Activated T-cell treated with anti-CD3 and anti-CD28 coated beads for 48 hours (primary cell): ENCODE measurements at places on chromosomes 12 and 14.

DNA sequence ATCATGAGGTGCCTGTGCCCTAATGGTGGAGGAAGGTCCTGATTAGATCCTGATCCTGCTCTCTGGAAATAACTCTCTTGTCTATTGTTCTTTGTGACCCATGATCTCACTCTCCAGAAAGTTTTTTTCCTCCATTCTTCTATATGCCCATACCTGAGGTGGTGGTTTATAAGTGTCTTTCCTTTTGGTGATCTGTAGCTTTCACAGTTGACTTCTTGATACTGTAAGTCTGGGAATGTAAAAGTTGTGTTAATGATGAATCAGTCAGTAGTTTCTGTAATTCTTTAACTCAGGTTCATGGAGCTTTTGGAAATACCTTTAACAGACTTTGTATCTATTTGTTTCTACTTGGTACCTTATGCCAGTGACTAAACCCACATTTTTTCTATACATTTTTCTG lies 444.0 kb upstream of the FLRT2 start:
- no peak for DNase-seq

DNA sequence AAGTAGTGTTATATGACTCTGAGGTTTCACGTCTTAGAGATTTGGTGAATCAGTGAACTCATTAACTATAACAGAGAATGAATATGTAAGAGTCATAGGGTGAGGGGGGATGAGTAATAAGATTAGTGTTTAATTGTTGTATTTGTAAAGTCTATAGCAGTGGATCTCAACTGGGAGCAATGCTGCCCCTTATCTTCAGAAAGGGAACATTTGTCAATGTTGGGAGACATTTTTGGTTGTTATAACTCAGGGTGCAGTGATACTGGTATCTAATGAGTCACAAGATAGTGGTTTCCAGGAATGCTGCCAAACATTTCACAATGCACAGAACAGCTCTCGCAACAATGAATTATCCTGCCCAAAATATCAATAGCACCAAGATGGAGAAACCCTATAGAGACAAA lies 1193.7 kb downstream of the GALC start:
- no peak for DNase-seq

DNA sequence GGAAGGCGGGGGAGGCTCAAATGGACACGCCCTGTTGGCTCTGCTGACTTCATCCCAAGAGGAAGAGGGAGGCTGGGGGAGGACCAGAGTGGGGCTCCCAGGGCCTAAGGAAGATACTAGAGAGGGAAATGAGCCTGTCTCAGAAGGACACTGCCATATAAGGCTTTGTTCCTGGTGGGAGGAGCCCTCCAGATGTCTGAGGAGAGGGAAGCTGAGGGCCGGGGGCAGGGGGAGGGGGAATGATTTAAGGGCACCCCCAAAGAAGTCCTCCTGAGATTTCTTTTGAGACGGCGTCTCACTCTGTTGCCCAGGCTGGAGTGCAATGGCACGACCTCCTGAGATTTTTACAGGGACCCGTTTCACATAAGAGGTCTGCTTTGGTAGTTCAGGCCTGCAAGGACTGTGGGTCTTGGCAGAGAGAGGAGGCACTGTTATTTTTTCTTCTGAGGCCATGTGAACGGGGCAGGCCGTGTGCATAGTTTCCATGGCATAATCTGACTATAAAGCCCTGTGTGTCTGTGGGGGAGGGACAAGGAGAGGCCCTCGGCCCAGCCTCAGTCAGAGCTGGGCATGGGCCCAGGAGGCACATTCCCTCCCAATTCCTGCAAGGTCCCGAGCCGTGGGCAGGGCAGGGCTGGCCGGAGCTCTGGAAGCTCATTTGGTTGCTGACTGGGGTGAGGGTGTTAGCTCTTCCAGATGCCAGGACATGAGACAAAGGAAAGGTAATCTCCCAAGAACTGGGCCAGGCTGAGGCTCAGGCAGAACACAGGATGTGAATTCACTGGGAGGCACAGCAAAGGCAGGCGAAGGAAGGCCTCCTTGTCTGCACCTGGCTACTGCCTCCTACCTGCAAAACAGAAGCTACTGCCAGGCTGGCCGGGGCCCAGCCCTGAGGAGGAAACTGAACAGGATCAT lies 22.2 kb upstream of the PLEKHG3 start:
- no peak for DNase-seq

DNA sequence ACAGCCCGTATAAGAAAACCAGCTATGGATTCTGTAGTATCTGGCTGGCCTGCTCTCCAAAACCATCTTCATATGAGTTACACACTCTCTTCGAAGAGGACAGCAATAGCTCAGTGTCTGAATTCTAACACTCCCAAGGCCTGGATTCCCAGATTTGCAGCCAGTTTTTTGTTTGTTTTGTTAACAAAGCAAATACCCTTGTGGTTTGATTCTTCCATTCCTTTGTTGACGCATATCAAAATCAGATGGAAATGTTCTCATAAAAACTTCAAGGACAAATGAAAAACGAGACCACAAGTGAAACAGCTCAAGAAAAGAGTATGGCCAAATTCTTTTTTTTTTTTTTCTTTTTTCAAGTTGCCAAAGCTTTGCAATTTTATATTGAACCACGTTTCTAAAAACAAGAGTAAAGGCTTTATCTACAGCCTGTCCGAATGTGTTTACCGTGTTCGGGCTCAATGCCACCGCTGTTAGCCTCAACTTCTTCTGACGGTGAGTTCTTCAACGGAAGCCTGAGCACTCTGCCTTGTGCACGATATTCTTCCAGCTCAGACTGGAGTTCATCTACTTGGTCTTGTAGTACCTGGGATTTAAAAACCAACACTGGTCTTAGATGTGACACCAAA lies 67.5 kb downstream of the NIN start:
- no peak for DNase-seq

DNA sequence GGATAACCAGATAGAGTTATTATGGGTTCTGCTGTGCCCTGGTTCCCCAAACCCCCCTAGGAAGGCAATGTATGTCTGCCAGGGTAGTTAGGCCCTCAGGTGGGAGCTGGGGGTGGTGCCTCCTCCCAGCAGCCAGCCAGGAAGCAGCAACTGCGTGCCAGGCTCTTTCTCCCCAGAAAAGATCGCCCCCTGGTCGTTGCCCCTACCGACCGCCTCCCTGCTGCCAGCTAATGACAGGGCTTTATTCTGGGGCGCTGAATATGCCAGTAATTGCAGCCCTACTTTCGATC lies 36.3 kb downstream of the IQSEC3 start:
- no peak for DNase-seq

DNA sequence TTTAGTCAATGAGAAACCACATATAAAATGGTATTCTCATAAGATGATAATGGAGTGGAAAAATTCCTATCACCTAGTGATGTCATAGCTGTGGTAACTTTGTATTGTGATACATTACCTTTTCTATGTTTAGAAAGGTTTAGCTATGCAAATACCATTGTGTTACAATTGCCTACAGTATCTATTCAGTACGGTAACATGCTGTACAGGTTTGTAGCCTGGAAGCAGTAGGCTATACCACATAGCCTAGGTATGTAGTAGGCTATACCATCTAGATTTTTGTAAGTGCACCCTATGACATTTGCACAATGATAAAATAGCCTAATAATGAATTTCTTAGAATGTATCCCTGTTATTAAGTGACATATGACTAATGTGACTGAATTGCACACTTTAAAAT lies 50.5 kb upstream of the CCDC196 start:
- no peak for DNase-seq

GRCh38 chr14:106883218-106883692 lies 1356.9 kb downstream of the TMEM121 start:
- DNase-seq: peak; percentile 72

DNA sequence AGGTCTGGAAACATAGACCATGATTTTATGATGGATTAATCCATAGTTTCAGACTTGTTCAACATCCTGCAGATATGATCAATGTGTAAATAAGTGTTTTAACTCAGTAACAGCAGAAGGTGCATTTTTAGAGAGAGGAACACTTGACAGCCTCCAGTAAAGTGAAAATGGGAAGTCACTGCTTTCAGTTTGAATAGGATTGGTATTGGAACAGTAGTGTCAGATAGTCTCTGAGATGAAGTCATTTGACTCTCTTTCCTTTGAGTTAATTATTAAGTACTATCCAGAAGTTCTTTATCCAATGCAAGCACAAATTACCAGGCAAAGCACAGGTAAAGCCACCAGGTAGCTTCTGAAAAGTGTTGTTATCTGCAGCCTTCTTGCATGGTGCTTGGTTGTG lies 14.5 kb upstream of the NAV3 start:
- no peak for DNase-seq

GRCh38 chr12:92208613-92209121 lies 63.0 kb upstream of the BTG1 start:
- DNase-seq: no peak

GRCh38 chr12:66206141-66206540 lies 17.1 kb downstream of the IRAK3 start:
- no peak for DNase-seq

DNA sequence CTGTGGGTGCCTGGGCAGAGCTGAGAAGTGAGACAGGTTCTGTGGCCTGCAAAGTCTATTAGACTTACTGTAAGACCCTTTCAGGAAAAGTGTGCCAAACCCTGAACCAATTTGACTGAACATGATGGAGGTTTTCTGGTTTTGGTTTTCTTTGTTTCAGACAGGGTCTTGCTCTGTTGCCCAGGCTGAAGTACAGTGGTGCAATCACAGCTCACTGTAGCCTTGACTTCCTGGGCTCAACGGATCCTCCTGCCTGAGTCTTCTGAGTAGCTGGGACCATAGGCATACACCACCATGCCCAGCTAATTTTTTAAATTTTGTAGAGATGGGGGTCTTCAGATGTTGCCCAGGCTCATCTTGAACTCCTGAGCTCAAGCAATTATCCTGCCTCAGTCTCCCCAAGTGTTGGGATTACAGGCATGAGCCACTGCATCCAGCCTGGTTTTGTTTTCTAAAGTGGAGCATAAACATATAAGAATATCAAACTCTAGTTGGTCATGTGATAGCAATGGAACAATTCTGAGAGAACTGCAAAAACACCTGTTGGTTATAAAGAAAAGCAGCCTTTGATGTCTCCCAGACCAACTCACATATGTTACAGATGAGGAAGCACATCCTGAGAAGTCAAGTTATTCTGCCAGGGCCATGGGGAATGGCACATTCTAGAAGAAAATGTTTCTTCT lies 166.9 kb downstream of the FOXN3 start:
- DNase-seq: no peak

DNA sequence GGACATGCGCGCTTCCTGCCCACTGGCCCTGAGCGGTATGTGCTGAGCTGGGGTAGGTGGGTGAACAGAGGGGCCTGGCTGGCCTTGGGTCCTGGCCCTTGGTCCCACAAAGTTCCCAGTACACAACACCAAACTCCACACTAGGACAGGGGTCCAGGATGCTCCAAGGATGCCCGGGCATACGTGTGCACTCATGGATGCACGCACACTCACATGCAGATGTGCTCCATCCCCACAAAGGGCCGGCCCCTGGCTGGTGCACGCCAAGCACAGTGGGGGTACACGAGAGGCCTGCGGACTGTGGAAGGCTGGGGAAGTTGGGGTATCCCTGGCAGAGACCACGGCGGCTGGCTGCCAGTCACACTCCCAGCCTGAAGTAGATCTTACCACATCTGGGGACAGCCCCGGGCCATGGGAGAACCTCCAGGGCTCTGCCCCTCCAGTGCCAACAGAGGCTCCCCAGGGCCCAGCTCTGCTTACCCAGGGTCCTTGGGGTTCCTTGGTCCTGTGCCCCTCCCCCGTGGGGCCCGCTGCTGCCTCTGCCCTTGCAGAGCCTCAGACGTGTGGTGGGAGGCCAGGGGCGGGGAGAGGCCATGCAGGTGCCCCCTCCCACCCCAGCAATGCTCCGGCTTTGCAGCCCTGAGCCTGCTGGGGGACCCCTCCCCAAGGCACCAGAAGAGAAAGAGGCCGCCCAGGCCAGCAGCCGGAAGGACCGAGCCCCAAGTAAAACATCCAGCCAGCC lies 24.0 kb upstream of the NUDT14 start:
- no peak for DNase-seq

DNA sequence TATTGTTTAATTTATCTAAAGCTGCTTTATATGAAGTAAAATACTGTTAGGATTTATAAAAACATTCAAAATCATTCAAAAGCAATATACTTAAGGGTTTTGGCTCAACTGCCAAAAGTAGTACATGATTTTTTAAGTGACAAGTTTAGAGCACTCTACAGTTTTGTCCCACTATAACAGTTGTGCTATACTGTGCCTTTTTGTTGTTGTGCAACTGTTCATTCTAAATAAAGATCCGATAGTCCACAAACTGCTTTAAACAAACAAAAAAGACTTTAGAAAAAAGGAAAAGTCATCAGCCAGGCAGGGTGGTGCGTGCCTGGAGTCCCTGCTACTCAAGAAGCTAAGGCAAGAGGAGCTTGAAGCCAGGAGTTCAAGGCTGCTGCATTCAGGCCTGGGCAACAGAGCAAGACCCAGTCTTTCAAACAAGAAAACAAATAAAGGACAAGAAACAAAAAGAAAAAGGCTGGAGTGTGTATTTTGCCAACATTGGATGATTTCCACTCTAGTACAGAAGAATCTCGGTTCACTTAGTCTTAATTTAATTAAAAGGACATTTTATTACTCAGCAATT lies 7.3 kb downstream of the C2CD5 start:
- no peak for DNase-seq

DNA sequence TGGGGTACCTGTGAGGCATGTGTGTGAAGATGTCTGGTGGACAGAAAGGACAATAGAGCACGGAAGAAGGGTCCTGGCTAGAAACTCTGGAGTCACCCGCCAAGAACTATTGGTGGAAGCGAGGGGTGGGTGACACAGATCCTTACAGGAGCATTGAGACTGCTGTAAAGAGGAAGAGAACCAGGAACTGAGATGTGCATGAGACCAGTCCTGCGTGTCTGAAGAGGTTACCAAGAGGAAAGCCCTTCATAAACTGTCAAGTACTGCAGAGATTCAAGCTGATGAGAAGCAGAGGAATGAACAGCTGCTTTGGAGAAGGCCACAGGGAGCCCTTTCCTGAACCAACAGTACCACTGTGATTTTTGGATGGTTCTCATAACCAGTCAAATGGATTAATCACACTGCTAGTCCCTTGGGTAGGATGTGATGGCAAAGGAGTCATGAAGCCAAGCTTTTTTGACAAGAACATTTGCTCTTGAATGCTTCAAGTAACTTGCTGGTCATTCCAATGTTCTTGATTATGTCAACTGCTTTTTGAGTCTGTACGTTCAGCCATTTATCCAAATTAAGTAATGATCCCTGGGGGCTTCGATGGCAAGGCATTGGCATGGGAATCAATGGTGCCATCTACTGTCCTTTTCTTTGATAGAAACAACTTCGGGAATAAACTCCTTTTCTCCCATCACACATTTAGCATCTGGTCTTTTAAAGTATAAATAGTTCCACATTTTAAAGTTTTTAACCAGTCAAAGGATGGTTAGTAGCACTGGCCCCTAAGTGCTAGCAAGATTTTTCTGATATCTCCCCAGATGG lies 42.9 kb downstream of the GPR135 start:
- no peak for DNase-seq

GRCh38 chr14:75365116-75365515 lies 62.7 kb upstream of the JDP2 start:
- no peak for DNase-seq

GRCh38 chr12:21476949-21477348 lies 24.5 kb downstream of the RECQL start:
- DNase-seq: no peak

- DNase-seq: no peak
Measured at GRCh38 chr12:21054334-21054733, 76.7 kb upstream of the SLCO1B1 start.
